ENCODE measurements at places on chromosomes 3 and 15.

DNA sequence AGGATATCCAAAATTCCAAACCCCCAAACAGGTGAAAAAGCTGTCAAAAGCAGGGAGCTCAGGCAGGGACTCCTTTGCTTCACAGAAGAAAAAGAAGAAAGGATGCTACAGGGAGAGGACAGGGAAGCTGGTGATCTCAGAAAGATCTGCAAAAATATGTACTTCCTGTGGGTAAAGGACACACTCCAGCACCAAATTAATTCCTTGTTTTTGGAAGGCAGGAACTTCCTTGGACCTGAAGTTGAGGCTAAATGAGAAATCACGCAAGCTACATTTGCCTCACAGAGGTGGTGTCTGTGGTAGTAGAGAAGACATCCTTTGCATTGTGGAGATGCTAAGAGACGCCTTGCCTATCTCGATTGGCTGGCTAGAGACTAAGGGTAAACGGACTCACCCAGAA is 26.7 kb upstream of the ANPEP start:
- no peak for DNase-seq

DNA sequence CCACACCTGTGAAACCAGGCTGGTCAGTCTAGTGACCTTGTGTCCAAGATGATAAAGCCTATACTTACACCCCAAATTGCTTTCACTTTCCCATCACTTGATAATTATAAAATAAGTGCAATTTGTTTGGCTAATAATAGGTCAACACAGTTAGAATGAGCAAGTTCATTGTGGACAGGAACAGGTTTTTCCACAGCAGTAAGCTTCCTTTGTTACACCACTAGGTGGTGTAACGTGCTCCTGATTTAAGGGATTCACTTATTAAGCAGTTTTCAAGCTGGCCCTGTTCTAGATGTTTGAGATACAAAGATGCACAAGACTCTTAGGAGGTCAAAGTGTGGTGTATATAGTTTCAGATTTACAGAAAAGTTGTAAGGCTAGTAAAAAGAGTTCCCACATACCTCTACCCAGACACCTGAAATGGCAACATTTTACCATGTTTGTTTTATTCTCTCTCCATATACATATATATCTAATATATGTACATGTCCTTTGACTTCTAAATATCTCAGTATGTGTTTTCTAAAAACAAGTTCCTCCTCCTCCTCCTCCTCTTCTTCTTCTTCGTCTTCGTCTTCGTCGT is 6.8 kb upstream of the MFSD1 start:
- DNase-seq = no peak

DNA sequence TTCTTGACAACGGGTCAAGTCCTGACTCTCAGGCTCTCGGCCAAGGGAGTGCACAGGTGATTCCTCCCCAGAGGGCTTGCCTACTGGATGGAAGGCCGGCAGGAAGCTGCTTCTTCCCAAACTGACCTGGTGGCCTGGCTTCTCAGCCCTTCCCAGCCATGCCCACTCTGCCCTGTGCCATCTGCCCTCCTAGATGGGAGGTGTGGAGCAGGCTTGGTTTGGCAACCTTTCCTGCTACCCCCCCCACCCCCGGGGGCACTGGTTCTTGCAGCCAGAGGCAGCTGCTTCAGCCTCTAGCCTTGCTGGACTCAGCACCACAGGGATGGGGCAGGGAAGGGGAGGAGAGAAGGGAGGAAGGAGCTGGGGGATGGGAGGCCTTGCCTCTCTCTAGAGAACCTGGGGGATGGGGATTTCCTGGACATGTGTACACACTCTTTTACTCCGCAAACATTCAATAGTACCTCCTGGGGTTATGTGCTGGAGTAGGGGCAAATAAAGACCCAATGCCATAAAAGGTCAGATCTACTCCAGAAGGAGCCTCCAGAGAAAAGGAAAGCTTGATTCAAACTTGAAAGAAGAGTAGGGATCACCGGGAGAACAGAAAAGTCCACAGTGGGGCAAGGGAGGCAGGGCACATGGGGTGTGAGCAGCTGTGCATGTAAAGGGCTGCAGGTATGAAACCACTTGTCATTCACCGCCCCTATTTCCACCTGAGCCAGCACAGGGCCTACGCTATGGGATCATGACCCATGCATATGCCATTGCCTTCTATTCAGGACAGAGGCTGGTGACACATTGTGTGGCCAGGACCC is 4.2 kb upstream of the DAPK2 start:
- no peak for DNase-seq

DNA sequence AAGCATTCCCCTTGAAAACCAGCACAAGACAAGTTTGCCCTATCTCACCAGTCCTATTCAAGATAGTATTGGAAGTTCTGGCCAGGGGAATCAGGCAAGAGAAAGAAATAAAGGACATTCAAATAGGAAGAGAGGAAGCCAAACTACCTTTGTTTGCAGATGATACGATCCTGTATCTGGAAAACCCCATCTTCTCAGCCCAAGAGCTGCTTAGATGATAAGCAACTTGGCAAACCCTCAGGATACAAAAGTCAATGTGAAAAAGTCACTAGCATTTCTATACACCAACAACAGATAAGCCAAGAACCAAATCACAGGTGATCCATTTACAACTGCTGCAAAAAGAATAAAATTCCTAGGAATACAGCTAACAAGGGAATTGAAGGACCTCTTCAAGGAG is 403.7 kb upstream of the AZI2 start:
- no peak for DNase-seq

DNA sequence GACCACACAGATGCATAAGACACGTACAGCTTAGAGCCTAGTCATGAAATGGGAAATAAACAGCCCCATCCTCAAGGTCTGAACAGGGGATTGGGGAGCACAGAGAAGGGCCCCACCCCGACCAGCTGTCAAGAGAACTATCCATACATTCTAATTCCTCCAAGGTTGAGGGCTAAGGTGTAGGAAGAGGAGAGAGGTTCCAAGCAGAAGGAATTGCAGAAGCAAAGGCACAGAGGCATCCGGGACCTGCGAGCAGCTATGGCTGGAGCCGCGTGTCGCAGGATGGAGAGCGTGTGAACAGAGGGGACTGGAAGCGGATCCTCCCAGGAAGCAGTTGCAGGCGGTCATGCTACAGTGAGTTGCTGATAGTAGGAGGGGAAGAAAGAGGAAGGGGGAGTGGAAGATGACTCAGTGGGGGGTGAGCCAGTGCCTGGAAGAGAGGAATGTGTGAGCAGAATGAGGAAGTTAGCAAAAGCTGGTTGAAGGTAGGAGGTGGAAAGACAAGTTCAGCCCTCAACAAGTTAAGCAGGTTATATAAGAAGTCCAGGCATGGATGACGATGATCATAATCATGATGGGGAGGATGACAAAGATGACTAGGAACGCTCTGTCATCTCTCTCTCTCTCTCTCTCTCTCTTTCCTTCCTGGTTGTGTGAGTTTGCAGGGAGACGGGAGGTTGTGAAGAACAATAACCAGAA is 89.7 kb downstream of the LIPC start:
- no peak for DNase-seq

GRCh38 chr3:172609750-172610149 is 86.5 kb upstream of the TNFSF10 start:
- no peak for DNase-seq

GRCh38 chr3:123621186-123621849 is 36.5 kb upstream of the HACD2 start:
- no peak for DNase-seq

DNA sequence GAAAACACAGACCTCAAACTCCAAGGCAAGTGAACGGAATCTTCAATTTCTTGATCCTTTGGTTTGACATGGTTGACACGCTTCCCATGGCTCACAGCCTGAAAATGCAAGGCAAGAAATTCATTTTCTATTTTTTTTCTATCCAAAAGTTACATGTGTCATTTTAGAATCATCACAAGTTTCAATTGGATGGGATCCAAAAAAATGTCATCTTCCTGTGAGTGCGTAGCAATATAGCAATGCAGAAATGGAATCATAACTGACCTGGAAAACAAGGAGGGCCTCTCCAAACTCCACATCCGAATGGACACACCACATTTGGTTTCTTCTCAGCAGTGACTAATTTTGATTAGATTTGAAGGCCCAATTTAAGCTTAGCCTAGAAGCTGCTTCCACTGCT is 175.8 kb upstream of the ATP11B start:
- DNase-seq = no peak

DNA sequence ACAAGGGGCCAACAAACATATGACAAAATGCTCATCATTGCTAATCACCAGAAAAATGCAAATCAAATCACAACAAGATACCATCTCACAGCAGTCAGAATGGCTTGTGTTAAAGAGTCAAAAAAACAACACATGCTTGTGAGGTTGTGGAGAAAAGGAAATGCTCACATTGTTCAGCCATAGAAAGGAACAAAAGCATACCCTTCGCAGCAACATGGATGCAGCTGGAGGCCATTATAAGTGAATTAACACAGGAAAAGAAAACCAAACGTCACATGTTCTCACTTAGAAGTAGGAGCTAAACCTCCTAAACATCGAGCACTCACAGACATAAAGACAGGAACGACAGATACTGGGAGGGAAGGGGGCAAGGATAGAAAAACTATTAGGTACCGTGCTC is 678.4 kb upstream of the GRM7 start:
- DNase-seq = no peak

GRCh38 chr3:69821133-69821532 is 81.9 kb downstream of the MITF start:
- no peak for DNase-seq

DNA sequence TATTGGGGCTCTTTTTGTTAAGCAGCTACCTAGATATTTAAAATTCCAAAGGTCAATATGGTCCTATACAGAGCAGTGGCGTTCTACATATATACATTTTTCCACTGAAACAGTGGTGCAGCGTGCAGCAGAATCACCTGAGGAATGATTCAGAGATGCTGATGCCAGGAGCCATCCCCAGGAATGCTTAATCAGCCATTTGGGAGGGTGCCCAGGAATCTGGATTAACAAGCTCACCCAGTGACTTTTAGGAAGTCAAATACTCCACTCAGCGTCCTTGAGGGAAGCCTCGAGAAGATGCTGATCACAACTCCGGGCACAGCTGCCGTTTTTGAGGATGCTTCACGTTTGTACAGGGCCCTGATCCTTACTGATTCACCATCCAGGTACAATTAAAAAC is 82.6 kb upstream of the ARHGEF3 start:
- no peak for DNase-seq

GRCh38 chr3:124587053-124587408 is 143.2 kb upstream of the UMPS start:
- no peak for DNase-seq

DNA sequence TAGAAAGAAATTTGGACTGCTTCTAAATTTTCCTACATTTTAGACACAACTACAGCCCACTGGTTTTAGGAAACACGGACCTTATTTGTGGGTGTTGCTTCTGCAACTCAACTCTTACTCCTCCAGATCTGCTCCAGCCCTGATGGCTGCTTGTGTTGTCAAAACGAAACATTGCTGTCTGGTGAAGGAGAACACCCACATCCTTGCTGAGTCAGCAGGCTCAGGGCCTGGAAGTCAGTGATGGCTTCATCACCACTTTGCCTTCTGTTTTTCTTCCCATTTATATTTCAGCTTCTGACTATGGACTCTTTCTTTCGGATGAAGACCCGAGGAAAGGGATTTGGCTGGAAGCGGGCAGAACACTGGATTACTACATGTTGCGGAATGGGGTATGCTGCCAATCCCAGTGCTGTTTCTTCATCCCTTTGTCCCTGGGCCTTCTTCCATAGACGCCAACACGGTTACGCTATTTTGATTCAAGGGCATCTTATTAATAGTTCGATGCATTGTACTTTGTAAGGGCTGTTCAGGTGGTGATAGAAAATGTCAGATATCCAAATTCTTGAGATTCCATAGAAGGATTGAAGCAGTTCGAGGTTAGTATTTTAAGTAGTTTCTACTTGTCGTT is 392.6 kb upstream of the TPM1 start:
- no peak for DNase-seq

- no peak for DNase-seq
Observed at GRCh38 chr3:177770383-177771230, 573.3 kb upstream of the TBL1XR1 start.

DNA sequence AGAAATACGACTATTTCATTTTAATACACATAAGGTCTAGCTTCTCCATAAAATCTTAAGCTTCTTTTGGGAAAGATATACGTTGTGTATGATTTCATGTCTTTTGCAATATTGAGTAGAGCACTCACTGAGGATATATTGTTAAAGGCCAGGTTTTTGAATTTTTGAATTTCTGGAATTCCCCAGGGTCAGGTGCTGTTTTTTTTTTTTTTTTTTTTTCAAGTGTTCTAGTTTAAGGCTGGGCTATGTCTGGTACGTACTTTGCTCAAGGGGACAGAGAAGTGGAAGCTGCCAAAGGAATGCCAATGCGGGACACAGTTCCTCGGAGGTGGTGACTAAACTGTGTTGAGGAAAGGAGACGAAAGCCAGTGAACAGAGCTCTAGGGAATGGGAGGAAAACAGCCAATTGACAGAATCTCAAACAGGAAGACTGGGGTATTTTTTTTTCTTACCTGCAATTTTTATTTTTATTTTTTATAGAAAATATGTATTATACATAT is 510.5 kb upstream of the CBLB start:
- no peak for DNase-seq

GRCh38 chr15:91863621-91864255 is 10.2 kb downstream of the SLCO3A1 start:
- no peak for DNase-seq

DNA sequence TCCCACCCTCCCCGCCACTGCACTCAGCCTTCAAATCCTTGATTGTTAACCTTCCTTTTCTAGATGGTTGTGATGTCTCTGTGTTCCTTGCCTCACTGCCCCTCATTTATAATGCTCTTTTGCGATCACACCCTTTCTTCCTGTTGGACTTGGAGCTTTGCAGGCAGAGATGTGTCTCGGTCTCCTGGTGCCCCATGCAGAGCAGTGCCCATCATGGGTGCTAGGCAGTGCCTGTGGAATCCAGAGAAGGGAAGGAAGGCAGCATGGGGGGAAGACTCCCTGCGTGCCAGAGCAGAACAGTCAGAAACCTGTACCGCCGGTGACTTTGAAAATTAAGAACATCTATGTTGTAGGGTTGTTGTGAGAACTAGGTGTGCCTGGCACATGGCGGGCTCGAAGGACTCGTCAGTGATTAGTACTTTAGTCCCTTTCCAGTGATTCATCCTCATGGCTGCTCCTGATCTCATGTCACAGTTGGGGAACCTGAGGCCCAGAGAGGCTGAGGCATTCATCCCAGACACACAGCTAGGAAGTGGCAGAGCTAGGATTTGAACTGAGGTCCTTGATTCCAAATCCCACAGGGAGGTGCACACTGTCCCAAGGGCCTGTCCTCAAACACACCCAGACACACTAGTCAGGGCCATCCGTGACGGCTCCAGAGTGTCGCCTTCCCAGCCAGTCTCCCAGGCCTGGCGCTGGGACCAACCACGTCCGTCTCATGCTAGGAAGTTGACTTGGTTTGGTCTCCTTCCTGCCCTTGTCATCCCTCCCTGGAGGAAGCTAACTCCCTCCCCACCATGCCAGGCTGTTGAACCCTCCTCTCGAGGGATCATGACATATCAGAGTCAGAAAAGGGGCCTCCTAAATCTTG is 58.3 kb downstream of the SMAD6 start:
- no peak for DNase-seq

- DNase-seq = no peak
Observed at GRCh38 chr3:12840591-12841148, 695 bp downstream of the RPL32 start.

- no peak for DNase-seq
Observed at GRCh38 chr15:67142092-67142766, 76.8 kb downstream of the SMAD3 start.
